ENCODE measurements at places on chromosomes 13 and 19.

DNA sequence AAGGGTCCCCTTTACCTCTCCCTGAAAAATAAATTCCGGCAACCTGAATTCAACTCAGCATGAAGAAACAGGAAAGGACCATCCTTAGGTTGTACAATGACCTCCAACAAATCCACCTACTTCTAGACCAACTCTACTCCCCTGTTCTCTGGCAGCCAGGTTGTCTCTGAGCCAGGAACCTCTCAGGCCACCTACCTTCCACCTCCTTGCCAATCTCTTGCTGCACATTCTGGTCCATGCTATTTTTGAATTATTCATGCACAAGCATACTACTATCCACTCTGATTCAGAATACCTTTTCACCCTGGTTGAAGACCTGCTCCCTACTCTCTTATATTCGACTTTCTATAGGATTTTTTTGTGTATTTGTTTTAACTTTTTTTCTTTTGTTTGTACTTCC is 415.0 kb upstream of the ZNF507 start:
- no peak for DNase-seq

- DNase-seq, result no peak
Measured at GRCh38 chr19:55621673-55622231, 2.6 kb downstream of the ZNF784 start.

GRCh38 chr13:49810567-49811526 is 18.4 kb upstream of the KPNA3 start:
- peak; percentile 89 for DNase-seq

DNA sequence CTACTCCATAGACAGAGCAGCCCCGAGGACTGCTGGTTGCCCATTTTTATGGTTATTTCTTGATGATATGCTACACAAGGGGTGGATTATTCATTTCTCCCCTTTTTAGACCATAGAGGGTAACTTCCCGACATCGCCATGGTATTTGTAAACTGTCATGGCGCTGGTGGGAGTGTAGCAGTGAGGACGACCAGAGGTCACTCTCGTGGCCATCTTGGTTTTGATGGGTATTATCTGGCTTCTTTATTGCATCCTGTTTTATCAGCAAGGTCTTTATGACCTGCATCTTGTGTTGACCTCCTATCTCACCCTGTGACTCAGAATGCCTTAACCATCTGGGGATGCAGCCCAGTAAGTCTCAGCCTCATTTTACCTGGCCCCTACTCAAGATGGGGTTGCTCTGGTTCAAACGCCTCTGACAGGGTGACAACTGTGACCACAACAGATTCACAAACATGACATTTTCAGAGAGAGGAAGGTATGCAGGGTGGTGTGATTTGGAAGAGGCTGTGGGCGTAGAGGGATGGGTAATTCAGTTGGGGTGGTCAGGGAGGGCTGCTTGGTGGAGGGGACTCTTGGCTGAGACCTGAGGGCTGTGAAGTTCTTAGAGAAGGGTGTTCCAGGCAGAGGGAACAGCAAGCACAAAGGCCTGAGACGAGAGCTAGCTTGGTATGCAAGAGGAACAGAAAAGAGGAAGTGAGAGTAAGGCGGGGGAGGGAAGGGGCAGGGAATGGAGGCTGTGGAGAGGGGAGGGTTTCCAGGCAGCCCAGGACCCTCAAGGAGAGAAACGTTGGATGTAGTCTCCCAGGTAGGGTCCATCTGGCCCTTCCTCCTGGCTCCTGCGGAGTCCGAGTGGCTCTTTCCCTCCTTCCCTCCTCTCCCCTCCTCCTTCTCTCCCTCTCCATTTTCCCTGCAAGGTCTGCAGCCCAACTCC is 23.5 kb downstream of the FAM187B start:
- no peak for DNase-seq

DNA sequence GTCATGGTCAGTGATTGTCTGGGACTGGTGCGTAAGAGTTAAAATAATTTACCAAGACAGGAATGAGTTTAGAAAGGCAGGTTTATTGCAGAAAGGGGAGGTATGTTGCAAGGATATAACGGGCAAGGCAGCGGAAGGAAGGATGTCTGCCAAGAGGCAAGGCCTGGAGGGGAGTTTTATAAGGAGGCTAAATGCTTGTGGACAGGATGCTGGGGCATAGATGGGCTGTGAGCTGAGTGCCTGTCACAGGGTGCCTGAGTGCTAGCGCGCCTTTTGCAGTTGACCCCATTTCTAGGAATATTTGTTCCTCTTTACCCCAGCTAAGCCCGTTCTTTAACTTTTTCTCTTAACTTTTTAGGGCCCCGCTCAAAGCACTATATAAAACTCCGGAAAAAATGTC is 58.7 kb downstream of the TEX26 start:
- DNase-seq, result no peak
